ENCODE measurements at places on chromosomes 16 and 17.

DNA sequence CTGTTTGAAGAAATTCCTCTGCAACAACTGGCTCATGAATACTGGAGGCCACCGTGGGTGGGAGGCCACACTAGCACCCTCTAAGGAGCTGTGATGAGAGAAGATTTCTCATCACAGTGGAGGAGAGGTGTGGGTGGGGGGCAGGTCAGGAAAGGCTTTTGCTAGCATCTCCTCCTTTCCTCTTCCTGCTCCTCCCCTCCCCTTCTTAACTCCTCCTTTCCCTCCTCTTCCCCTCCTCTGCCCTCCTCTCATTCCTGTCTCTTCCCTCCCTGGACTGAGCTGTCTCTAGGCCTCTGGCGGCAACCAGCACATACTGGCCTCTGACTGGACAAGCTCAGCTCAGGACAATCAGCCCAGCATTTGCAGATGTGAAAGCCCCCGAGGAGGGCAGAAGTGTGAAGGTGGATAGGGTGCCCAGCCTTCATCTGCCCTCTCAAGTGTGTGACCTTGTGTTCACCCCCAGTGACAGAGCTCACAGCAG is 19.0 kb upstream of the LHX1 start:
- no peak for DNase-seq

DNA sequence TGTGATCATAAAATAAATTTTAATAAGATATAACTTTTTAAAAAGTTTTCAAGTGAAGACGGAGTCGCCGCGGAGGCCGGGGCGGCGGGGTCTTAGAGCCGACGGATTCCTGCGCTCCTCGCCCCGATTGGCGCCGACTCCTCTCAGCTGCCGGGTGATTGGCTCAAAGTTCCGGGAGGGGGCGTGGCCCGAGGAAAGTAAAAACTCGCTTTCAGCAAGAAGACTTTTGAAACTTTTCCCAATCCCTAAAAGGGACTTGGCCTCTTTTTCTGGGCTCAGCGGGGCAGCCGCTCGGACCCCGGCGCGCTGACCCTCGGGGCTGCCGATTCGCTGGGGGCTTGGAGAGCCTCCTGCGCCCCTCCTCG is at the start of gene FOXC2:
FOXC2 (plus strand) TSS at position 229 of the 365 bp plus-strand sequence. CDS start 507 bp downstream, outside the sequence.
- peak; percentile 46 for DNase-seq

GRCh38 chr17:36525888-36526287 is 8.8 kb downstream of the MYO19 start:
- DNase-seq, result no peak

DNA sequence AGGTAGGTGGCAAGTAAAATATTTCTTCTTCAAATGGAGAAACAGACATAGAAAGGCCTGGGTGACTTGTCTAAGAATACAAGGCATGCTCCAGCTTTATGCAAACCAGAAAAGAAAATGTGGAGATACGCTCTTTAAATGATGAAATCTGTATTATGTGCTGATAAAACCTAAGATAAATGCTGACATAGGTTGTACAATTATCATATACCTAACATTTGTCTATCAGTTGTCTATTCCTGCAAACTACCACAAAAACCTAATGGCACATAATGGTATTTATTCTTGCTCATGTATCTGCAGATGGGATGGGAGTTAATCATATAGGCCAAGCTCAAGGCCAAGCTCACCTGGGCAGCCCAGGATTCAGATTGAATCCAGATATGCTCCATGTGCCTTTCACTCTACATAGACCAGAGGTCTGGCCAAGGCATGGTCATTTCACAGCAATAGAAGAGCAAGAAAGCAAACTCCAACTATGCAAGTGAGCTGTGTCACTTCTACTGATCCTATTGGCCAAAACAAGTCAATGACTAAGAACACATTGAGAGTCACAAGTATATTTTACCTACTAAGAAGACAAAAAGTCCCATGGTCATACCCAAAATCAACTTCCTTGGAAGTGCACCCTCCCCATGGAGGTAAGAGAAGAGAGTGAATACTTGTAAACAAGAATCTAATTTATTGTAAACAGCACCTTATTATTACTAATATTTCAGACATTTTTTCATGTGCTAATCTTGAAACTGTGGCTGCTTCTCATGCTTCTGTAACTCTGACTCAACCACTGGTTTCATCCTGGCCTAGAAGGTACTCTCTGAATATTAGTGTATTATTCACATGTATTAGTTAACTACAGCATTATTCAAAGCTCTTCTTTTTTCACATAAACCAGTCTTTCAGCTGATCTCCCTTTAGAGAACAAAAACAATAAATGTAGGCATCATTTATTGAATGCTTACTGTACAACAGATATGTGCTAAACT is 270.7 kb upstream of the SOX9 start:
- no peak for DNase-seq

DNA sequence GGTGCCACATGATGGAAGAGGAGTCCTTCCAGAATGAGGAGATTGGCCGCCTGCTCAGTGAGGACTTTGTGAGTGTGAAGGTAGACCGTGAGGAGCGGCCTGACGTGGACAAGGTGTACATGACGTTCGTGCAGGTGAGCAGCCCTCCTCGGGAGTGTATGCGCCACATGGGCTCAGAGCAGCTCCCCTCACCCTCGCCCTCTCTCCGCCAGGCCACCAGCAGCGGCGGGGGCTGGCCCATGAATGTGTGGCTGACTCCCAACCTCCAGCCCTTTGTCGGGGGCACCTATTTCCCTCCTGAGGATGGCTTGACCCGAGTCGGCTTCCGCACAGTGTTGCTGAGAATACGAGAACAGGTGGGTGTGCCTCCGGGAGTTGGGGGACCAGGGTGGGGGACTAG is 1.9 kb downstream of the SPATA20 start:
- no peak for DNase-seq

DNA sequence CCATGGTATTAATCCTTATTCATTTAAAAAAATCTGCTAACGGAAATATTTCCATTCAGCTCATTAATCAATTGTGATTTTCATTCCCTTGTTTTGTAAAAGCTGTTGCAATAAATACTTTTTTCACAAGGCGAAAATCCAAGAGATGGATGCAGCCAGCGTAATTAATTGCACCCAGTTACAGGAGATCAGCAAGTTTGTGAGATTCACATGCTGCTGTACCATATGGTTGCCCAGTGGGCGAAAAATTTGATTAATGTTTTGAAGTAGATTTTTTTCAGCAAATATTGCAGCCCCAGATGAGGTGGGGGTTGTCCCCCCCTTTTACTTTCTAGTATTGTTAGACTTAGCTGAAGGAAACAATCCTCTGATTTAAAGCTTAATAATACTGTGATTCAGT is 186.6 kb downstream of the WWOX start:
- no peak for DNase-seq

GRCh38 chr17:36703860-36704266 is 102.5 kb downstream of the MRM1 start:
- DNase-seq, result peak; percentile 38

- no peak for DNase-seq
These were observed 810.3 kb upstream of the CDH8 start for GRCh38 chr16:62846399-62847057.

- peak; percentile 36 for DNase-seq
These were observed 37.8 kb downstream of the ITGAE start for GRCh38 chr17:3762922-3763776.

- DNase-seq, result no peak
These were observed 677 bp downstream of the CBX1 start for GRCh38 chr17:48100591-48101011.

- no peak for DNase-seq
These were observed 60.0 kb downstream of the CRISPLD2 start for GRCh38 chr16:84879569-84880487.

GRCh38 chr16:85056211-85056748 is 28.7 kb downstream of the KIAA0513 start:
- DNase-seq, result no peak
